ENCODE measurements at places on chromosomes 12 and 14. TPM values are rescaled to one million over a fixed set of nuclear protein-coding genes. Genes with fewer than 3 reads are reported as not detected.

Gene CIROP
- not detected for total RNA-seq

Gene LYZ
- total RNA-seq, result 282 TPM

Gene BCL2L14
- 13.6 TPM for total RNA-seq

Gene MIP
- 0.08 TPM for total RNA-seq

Gene NUBPL
- 14.4 TPM for total RNA-seq

GRCh38 chr12:54340846-54341245 is 15.9 kb downstream of the COPZ1 start:
- H3K4me1 ChIP-seq, result peaks cover 36% of the 10 kb centered on the region
- peak overlapping the region; percentile 55 for H3K27ac ChIP-seq
- no peaks in the 10 kb centered on the region for H3K27me3 ChIP-seq
- H3K36me3 ChIP-seq, result peaks cover 4% of the 10 kb centered on the region
- no peak for DNase-seq

DNA sequence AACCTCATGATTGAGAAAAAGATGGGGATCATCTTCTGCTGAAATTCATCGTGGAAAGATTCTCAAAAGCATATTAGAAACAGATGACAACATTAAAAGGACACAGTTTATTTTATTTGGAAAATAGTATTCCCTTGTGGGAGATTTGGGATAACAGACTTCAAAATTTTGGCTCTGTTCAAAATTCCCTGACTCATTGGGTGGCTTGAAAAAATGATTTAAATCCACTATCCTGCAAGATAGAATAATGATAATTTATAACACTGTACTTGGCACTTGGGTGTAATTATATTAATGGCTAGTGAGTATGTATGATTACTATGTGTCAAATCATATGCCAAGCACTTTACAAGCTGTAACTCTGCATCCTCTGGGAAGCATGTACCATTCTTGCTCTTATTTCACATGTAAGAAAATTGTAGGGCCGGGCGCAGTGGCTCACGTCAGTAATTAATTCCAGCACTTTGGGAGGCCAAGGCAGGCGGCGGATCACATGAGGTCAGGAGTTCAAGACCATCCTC is 128.8 kb downstream of the LMNTD1 start:
- peak overlapping the region; percentile 52 for H3K27ac ChIP-seq
- H3K4me3 ChIP-seq, result no peak overlapping the region
- DNase-seq, result no peak
- no peaks in the 10 kb centered on the region for H3K27me3 ChIP-seq

GRCh38 chr12:8544295-8544694 is 3.6 kb upstream of the CLEC4E start:
- no peaks in the 10 kb centered on the region for H3K27me3 ChIP-seq
- peak; percentile 83 for DNase-seq
- H3K36me3 ChIP-seq, result no peaks in the 10 kb centered on the region
- H3K4me1 ChIP-seq, result no peaks in the 10 kb centered on the region

DNA sequence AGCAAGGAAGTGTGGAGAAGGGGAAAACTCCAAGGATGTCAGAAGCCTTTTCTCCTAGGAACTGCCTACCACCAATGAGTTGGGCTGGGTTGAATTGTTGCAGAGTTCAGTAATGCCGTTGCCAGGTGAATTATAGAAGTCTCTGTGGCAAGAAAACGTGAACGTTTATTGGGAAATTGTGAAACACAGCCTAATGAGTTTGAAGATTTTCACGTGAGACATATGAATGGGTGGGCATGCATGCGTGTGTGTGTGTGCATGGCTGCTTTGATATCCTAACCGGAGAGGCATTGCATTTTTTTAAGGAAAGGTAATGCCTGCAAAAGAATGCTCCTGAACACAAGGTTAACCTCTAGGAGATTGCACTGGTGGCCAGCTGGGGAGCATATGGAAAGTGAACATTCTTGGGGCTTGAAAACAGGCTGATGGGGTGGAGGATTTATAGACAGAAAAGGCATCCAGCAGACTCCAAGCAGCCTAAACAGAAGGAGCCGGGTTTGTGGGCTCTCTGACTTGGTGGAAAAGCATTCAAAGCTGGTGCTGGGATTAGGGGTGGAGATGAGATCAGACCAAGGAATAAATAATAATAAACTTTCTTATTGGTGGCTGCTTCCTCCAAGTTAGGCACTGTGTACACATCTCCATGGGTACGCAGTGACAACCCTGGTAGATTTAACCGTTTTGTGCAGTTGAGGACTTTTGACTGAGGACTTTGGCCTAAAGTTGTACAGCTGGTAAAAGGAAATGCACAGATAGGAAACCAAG is 67.8 kb downstream of the NTF3 start:
- H3K4me1 ChIP-seq, result peaks cover 54% of the 10 kb centered on the region
- H3K36me3 ChIP-seq, result no peaks in the 10 kb centered on the region
- DNase-seq, result peak; percentile 63

DNA sequence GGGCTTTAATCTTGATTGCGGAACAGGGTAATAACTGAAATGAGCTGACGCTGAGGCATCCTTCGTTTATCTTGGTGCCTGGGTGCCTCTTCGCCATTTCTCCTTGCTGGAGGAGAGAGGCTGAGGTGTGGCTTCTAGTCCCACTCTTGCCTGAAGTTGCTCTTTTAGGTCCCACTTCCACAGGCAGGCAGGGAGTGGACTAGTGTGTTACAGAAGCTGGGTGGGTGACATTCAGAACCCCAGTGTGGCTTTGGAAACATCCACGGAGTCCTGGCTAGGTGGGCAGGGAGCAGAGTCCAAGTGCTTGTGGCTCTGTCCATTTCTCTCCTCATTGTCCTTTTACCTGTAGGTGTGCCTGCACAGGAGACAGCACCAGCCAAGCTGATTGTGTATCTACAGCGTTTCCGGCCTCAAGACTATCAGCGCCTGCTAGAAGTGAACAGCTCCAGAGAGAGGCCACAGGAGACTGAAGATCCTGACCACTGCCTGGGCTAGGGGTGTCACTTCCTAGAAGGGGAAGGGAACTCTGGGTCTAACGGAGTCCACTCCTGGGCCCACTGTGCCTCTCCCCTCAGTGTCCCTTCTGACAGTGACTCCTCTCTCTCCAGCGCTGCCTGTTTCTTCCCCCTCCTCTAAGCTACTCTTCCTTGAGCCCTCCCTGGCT is 2.4 kb downstream of the THTPA start:
- no peaks in the 10 kb centered on the region for H3K27me3 ChIP-seq
- H3K4me1 ChIP-seq, result peaks cover 14% of the 10 kb centered on the region
- no peak for DNase-seq
- no peak overlapping the region for H3K4me3 ChIP-seq
- H3K27ac ChIP-seq, result peak overlapping the region; percentile 93
- no peaks in the 10 kb centered on the region for H3K36me3 ChIP-seq

DNA sequence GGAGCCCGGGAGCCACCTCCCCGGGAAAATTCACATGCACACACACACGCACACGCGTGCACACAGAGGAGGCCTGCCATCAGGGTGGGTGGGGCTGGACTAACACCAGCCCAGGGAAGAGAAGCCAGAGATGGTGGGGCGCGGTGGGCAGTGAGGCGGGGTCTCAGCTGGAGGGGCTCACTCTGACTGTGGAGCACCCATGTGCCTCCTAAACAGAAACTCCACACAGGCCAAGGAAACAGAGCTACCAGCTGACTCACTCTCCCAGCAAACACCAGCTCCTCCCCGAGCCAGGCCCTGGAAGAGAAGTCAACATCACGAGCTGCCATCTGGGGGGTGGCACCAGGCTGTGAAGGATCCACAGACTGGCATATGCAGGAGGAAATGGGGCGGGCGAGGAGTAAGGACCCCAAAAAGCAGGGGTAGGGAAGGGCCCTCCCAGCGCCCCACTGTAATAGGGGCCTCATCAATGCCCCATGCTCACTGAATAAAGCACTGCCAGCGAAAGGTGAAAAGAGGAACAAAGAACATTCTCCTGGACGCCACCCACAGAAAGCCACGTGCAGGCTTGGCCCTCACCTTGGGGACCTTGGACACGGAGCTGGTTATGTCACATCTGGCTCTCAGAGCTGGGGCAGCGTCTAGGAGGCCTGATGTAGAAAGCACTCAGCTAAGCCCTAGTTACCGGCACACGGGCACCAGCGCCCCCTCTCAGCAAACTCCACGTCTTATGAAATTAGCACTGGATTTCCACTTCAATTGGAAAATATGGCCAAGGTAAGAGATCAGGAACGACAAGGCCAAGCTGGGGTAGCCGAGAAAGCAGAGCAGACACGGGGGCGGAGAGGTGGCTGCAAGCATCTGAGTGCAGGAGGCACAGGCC is 8.4 kb upstream of the INF2 start:
- H3K36me3 ChIP-seq, result no peaks in the 10 kb centered on the region
- no peak overlapping the region for H3K4me3 ChIP-seq
- no peaks in the 10 kb centered on the region for H3K27me3 ChIP-seq
- DNase-seq, result peak; percentile 76
- H3K4me1 ChIP-seq, result peaks cover 67% of the 10 kb centered on the region

GRCh38 chr12:10741845-10742244 is 18.7 kb upstream of the YBX3 start:
- H3K27me3 ChIP-seq, result no peaks in the 10 kb centered on the region
- no peak overlapping the region for H3K27ac ChIP-seq
- no peaks in the 10 kb centered on the region for H3K36me3 ChIP-seq
- no peak overlapping the region for H3K4me3 ChIP-seq
- no peak for DNase-seq

GRCh38 chr14:22517117-22517720 is 71.8 kb downstream of the DAD1 start:
- no peaks in the 10 kb centered on the region for H3K27me3 ChIP-seq
- no peaks in the 10 kb centered on the region for H3K36me3 ChIP-seq
- H3K4me3 ChIP-seq, result no peak overlapping the region
- DNase-seq, result no peak

GRCh38 chr14:24609655-24610344 is at the start of gene GZMH:
GZMH (minus strand) TSS chr14:24609685; CDS start chr14:24609613, 72 bp downstream.
- H3K27me3 ChIP-seq, result no peaks in the 10 kb centered on the region
- H3K27ac ChIP-seq, result no peak within 1 kb of the TSS
- no peaks in the 10 kb centered on the region for H3K4me1 ChIP-seq
- no peak for DNase-seq

DNA sequence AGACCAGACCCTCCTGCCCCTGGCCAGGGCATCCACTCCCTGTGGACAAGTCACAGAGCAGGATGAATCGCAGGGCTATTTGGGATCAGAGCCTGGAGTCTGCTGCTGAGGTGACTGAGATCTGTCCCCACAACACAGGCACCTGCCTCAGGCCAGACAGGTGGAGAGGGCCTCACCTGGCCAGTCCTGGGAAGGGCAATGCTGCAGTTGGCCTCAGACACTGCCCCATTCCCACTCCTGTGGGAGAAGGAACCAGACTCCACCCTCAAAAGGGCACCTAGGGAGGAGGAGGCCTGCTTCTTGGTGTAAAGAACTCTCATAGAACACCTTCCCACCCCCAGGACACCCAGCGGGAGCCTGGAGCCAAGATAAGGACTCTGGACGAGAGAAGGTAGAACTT is 48.3 kb upstream of the PLEKHG6 start:
- H3K36me3 ChIP-seq, result no peaks in the 10 kb centered on the region
- no peak overlapping the region for H3K27ac ChIP-seq
- no peak overlapping the region for H3K4me3 ChIP-seq

All from hepatocyte (in vitro differentiated cells).